Type B pancreatic cell (in vitro differentiated cells): ENCODE measurements at places on chromosomes 2 and 18. TPM values are rescaled to one million over a fixed set of nuclear protein-coding genes. Genes with fewer than 3 reads are reported as not detected.

DNA sequence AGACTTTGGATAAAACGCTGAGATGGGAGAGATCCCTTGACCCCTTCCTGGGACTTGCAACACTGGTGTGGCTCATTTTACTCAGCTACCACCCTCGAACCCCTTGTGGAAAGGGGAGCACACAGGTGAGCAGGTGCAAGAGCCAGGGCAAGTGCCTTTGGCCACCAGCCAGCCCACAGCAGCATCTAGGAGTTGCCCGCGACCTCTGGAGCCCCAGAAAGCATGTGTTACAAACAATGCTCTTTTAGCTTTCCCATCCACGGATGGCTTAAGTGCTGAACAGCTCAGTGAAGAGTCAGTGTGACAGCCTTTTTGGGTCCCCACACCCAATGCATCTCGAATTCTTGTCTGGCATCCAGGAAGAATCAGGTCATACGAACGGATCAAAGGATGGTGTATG is 197.8 kb downstream of the MEMO1 start:
- no peaks in the 10 kb centered on the region for H3K4me1 ChIP-seq
- no peak overlapping the region for H3K4me3 ChIP-seq

Gene SGO2
- total RNA-seq = 5.5 and 19.9 TPM in 2 replicates

DNA sequence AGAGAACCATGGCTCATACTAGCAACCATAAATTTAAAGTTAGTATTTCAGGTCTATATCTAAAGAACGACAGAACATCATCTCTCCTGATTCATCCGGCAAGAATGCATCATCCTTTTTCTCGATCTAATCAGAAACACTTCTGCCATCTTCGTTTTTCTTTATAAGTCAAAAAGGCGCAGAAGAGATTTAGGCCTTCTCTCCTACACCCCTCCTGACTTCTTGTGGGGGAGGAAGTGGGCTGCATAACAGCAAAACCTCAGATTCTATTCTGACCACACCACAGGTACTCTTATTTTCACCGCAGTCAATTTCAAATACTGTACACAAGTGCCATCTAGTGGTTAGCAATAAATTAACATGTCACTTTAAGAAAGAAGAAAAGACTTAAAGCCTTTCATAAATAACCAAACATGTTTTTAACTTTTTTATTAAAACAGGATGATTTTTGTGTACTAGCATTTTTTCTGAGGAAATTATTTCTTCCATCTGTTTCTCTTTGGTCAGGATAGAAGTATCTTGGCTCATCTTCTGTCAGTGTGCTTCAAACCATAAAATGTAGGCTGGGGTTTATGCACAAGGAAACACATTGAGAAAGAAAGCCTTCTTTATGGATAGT is 48.4 kb upstream of the PIK3C3 start:
- no peak overlapping the region for H3K4me3 ChIP-seq
- H3K27me3 ChIP-seq = peaks cover 6% of the 10 kb centered on the region
- H3K4me1 ChIP-seq = peaks cover 21% of the 10 kb centered on the region
- H3K27ac ChIP-seq = no peak overlapping the region

DNA sequence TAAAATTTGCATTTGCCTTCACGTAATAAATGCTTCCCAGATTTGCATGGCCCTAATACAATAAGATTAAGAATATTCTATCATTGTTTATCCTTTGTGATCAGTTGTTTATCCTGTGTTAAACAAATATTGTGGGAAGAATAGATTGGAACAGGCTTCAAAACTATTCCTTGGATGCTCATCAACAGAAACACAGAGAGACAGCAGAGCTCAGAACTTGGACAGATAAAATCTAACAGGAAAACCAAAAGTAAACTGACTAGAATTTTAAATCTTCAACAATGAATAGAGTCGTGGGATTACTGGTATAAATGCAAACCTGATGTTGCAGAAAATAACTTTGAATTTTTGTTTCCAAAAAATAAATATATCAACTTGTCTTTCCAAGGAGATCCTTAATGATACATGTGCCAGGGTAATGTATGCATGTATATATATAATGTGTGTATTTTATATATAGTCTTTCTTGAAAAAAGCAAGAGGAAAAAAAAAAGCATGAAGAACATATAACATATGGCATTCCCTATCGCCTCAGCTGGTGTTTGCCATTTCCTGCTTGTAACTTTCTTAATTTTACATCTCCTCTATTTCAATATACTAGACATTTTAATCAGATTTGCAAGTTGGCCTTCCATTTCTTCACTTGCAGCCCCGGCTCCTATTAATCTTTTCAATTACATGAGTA is 59.9 kb upstream of the TANK start:
- DNase-seq = no peak

Gene ALLC
- total RNA-seq = not detected in 2 replicates

- DNase-seq = peak; percentile 86
- no peaks in the 10 kb centered on the region for H3K36me3 ChIP-seq
- peak overlapping the region; percentile 79 for H3K27ac ChIP-seq
- H3K4me1 ChIP-seq = peaks cover 23% of the 10 kb centered on the region
- peak overlapping the region; percentile 30 for H3K4me3 ChIP-seq
- H3K27me3 ChIP-seq = no peaks in the 10 kb centered on the region
These were observed 98.7 kb downstream of the PLB1 start for GRCh38 chr2:28594332-28595108.

Gene AP1S3
- 7.8 and 16.1 TPM in 2 replicates for total RNA-seq

- H3K4me3 ChIP-seq = no peak overlapping the region
- DNase-seq = no peak
- H3K27ac ChIP-seq = no peak overlapping the region
- H3K4me1 ChIP-seq = peaks cover 71% of the 10 kb centered on the region
- H3K36me3 ChIP-seq = peaks cover 69% of the 10 kb centered on the region
- no peaks in the 10 kb centered on the region for H3K27me3 ChIP-seq
These were observed 55.7 kb downstream of the MEIS1 start for GRCh38 chr2:66490588-66491001.

GRCh38 chr2:181223234-181223633 is 234.0 kb upstream of the ITGA4 start:
- H3K36me3 ChIP-seq = no peaks in the 10 kb centered on the region
- H3K4me1 ChIP-seq = no peaks in the 10 kb centered on the region
- no peak overlapping the region for H3K4me3 ChIP-seq
- H3K27ac ChIP-seq = no peak overlapping the region
- DNase-seq = no peak
- H3K27me3 ChIP-seq = no peaks in the 10 kb centered on the region

- peaks cover 33% of the 10 kb centered on the region for H3K4me1 ChIP-seq
- H3K27ac ChIP-seq = no peak overlapping the region
- DNase-seq = no peak
- H3K27me3 ChIP-seq = peaks cover 6% of the 10 kb centered on the region
- no peaks in the 10 kb centered on the region for H3K36me3 ChIP-seq
- no peak overlapping the region for H3K4me3 ChIP-seq
These were observed 34.0 kb downstream of the ST6GAL2 start for GRCh38 chr2:106851881-106852501.

- H3K27me3 ChIP-seq = no peaks in the 10 kb centered on the region
- H3K36me3 ChIP-seq = no peaks in the 10 kb centered on the region
- no peak for DNase-seq
- no peak overlapping the region for H3K27ac ChIP-seq
- H3K4me1 ChIP-seq = no peaks in the 10 kb centered on the region
These were observed 45.3 kb downstream of the RBKS start for GRCh38 chr2:27844821-27845255.

DNA sequence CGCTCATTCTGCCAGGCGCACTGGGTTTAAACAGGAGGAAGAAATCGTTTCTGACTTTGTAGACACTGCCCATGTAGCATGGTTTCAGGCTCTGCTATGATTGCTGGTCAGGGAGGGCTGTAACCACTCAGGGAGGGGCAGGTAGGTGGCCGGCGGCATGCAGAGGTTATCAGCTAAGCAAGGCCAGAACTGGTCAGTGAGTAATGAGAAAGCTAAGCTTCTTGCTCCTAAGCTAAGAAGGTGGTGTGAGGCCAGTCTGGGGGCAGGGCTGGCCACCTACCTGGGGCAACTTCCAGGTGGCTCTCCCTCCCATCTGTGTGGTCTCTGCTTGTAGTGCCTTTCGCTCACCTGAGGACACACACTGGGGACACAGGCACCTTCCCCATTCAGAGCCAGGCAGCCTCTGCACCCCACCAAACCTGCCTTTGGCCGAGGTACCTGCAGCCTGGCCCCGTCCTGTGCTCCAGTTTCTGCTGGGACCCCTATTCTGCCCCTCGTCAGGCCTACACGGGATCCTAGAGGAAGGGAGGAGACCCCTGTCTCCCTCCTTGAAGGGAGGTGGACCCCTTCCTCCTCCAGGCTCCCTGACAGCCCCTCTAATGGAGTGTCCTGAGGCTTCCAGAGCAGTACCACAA is 195.9 kb downstream of the SEPTIN10 start:
- H3K27me3 ChIP-seq = no peaks in the 10 kb centered on the region
- H3K4me3 ChIP-seq = no peak overlapping the region
- no peak for DNase-seq
- H3K4me1 ChIP-seq = peaks cover 12% of the 10 kb centered on the region

Gene GPD2
- total RNA-seq = 25.3 and 56.3 TPM in 2 replicates

Gene ZNF512
- 35.2 and 64.7 TPM in 2 replicates for total RNA-seq

DNA sequence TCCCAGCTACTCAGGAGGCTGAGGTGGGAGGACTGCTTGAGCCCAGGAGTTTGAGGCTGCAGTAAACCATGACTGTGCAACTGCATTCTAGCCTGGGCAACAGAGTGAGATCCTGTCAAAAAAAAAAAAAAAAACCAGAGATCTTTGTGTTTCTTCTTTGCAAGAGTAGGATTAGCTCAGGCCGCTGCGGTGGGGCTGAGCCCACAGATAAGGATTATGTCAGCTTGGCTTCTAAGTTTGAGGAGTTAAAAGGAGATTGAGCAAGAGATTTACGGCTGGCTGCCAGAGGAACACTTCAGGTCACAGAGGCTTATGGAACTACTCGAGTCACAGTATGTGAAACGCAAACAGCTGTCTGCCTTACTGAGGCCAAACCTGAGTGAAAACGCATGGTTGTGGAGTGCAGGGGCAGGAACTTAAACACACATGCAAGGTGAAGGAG is 146.7 kb upstream of the L3MBTL4 start:
- peaks cover 57% of the 10 kb centered on the region for H3K4me1 ChIP-seq
- H3K4me3 ChIP-seq = peak overlapping the region; percentile 8
- H3K27me3 ChIP-seq = peaks cover 3% of the 10 kb centered on the region
- DNase-seq = no peak
- H3K27ac ChIP-seq = peak overlapping the region; percentile 54

DNA sequence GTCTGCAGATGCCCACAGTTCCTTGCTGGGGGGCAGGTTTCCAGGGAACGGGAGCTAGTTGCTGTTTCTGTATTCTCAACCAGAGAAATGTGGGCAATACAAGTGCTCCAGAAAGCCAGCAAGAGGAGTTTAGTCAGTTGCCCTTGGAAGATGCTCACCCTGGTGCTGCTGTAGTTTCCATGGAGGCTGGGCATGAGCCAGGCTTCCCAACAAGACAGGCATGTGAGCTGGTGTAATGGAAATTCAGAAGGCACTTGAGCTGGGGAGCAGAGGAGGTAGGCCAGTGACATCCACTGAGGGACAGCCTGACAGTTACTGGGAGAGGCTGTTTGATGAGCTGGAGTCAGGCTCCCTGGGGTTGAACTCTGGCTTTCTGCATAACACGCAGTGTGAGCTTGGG is 7.7 kb downstream of the HK2 start:
- peak overlapping the region; percentile 9 for H3K27ac ChIP-seq
- H3K4me1 ChIP-seq = peaks cover 39% of the 10 kb centered on the region
- no peak overlapping the region for H3K4me3 ChIP-seq

Gene VRK2
- 17.7 and 22.4 TPM in 2 replicates for total RNA-seq

Gene NYAP2
- 0.46 and 1.00 TPM in 2 replicates for total RNA-seq

Gene PLEK
- total RNA-seq = not detected in 2 replicates

DNA sequence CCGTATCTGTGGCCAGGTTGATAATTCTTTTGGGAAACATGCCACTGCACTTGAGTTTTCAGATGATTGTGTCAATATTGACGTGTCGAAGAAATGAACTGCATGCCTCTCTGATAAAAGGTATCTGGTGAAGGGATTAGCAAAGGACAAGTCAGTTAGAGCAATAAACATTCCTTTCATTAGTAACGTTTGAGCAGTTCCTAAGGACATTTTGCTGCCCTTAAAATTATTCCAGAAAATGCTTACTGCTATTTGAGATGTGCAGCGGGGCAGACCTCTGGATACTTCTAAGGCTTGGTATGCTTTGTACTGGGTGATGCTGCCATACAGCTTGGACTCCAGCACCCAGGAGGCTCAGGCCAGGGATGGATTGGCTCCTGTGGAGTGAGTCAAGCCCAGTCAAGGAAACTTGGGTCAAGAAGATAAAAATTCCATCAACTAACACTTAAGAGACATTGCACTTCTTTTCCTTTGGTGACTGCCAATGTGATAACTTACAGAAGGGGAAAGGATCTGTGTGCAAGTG is 166.7 kb downstream of the FHOD3 start:
- DNase-seq = no peak
- no peaks in the 10 kb centered on the region for H3K36me3 ChIP-seq
- H3K27me3 ChIP-seq = peaks cover 19% of the 10 kb centered on the region
- no peak overlapping the region for H3K27ac ChIP-seq

Gene MAP3K20
- 12.1 and 23.5 TPM in 2 replicates for total RNA-seq

GRCh38 chr2:202290316-202290715 is 24.8 kb downstream of the NOP58 start:
- H3K36me3 ChIP-seq = peaks cover 23% of the 10 kb centered on the region
- no peaks in the 10 kb centered on the region for H3K4me1 ChIP-seq
- no peak for DNase-seq
- H3K27me3 ChIP-seq = no peaks in the 10 kb centered on the region
- H3K27ac ChIP-seq = no peak overlapping the region
- H3K4me3 ChIP-seq = no peak overlapping the region

DNA sequence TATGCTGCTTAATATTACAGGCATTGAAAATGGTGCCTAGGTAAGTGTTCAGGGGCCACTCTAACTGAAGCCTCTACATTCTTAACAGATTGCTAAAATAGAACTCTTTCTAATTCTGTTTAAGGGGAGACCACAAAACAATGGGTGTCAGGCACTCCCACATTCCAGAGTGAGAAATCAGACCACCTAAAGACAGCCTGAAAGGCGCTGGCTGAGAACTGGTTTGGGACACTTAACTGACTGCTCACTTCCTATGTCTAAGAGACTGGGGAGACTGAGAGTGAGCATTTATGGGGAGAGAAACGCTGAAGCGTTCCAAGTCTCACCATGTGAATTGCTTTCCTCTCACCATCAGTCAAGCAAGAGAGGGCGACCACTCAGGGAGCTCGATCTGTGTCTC is 108.8 kb upstream of the ITGB6 start:
- no peak for DNase-seq
- H3K36me3 ChIP-seq = peaks cover 30% of the 10 kb centered on the region
- H3K27ac ChIP-seq = peak overlapping the region; percentile 35
- H3K27me3 ChIP-seq = no peaks in the 10 kb centered on the region
- H3K4me1 ChIP-seq = peaks cover 20% of the 10 kb centered on the region

- H3K27ac ChIP-seq = no peak overlapping the region
- no peak overlapping the region for H3K4me3 ChIP-seq
- peaks cover 3% of the 10 kb centered on the region for H3K4me1 ChIP-seq
These were observed 114.5 kb downstream of the USP34 start for GRCh38 chr2:61356261-61356957.

GRCh38 chr18:35634323-35634722 is 52.8 kb downstream of the GALNT1 start:
- peak overlapping the region; percentile 80 for H3K27ac ChIP-seq
- H3K36me3 ChIP-seq = peaks cover 21% of the 10 kb centered on the region

DNA sequence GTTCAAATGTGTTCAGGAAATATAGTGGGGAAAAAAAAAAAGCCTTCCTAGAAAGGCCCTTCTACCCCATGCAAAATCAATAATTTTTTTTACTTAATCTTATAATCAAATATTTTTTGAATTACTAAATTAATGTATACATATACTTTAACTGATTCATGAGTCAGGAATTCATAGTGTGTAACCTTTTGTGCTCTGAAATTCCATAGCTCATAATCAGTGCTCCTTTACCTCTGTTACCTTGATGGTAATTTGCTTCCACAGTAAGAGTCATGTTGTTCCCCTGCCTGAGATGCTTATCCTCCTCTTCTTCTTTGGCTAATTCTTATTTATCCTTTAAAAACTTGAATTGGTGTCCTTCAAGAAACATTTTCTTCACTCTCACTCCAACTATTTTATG is 414.2 kb downstream of the THSD7B start:
- H3K27ac ChIP-seq = no peak overlapping the region
- no peak overlapping the region for H3K4me3 ChIP-seq
- H3K4me1 ChIP-seq = no peaks in the 10 kb centered on the region
- no peak for DNase-seq
- no peaks in the 10 kb centered on the region for H3K36me3 ChIP-seq
